ENCODE measurements at places on chromosomes 5 and 9.

DNA sequence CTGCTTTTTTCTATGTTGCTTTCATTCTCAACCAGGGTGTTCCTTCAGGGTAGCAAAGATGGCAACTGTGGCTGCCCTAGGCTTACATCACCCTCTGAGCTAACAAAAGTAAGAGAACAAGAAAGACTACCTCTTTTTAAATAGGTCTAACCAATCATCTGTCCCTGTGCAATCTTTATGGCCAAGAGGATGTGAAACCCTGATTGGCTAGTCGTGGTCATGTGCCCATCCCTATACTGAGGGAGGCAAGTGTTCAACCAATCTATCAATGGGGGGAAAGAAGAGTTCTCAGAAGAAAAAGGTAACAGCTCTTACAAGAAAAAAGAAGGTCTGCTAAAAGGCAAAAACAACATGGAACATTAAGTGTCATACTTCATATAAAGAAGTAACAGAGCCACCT lies 11.7 kb upstream of the SNCAIP start:
- DNase-seq, result no peak

GRCh38 chr9:112380102-112380824 lies at the start of gene HSDL2:
Gene HSDL2 (plus strand): TSS chr9:112380108. CDS start chr9:112380164, 56 bp downstream.
- no peak for DNase-seq

- no peak for DNase-seq
Observed at GRCh38 chr5:83192947-83193346, 115.6 kb downstream of the XRCC4 start.

DNA sequence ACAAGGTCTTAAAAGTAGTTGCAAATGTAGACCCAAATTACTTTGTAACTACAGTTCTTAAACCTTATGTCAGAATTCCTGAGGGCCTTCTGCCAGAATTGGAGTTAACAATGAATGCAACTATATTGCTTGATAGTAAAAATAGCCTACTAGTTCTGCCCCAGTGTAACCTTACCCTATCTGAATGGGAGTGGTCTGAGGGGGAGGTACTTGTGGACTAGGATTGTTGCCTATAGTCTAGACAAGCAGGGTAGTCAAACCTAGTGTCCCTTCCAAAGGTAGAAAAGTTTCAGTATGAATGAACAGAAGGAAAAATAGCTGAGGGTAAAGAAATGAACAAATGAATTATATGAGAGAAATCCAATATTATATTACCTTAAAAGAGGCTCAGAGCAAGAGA lies 242.2 kb downstream of the PJA2 start:
- no peak for DNase-seq

DNA sequence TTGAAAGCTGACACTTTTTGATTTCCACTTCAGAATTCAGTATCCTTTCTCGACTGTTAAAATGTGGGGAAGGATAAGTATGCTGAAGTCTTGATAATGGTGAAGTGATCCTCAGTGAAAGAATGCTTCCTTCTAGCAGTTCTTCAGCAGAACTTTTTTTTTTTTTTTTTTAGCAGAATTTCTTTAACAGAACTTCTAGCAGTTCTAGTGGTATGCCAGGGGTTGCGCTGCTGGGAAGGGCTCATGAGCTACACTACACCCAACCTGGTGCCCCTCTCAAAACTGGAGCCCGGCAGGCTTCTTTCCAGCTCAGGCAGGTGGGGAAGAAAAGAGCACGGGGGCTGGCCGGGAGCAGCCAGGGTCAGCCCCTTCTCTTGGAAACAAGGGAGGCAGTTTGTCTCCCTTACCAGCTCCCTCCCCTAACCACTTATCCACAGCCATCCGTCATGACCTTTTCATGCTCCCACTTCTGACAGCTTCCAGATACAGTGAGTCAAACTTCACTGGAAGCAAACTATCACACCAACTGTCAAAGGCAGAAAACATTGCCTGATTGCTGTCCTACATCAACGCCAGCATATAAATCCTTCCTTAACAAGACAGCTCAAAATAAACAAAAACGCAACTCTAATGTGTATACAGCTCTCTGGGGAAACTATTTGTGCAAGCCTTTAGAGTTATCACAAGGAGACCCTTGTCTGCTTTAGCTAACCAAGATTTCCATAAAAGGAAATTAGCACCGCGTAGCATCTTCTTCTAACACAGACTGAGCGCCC lies 211.5 kb downstream of the GAPVD1 start:
- no peak for DNase-seq

Data from RCC 7860 (cell line).